ENCODE measurements at places on chromosomes 16 and 17. TPM values are rescaled to one million over a fixed set of nuclear protein-coding genes. Genes with fewer than 3 reads are reported as not detected.

DNA sequence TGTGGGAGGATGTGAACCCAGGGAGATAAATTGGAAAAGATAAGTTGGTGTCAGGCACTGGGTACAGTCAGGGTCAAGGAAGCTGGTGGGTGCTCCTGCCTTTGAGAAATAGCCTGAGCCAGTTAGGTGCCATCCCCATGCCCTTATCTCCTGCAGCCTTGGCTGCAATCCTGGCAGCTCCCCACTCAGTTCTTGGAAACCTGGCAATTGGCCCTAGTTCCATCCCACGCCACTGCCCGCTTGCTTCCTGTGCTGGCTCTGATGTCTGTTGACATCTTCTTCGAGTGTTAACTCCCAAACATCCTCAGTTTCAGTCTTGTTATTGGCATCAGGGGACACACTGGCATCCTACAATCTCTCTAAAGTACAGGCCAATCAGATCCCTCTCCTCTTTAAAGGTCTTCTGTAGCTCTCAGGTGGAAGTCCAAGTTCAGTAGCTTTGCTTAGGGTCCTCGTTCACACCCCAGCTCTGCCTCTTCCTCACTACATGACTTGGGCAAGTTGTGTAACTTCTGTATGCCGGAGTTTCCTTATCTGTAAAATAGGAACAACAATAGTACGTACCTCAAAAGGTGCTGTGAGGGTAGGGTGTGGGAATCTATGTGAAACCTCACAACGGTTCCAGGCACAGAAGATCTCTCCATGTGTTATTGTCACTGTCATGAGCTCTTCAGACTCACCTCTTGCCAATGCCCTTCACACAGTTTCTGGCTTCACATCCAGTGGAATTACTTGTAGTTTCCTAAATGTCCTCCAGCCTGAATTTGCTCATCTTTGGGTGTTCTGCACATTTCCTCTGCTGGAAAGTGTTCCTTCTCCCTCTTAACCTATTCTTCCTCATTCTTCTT is 13.5 kb upstream of the PRKAR1A start:
- DNase-seq: peak; percentile 24

GRCh38 chr16:52731219-52731875 is 184.4 kb upstream of the TOX3 start:
- DNase-seq: no peak

DNA sequence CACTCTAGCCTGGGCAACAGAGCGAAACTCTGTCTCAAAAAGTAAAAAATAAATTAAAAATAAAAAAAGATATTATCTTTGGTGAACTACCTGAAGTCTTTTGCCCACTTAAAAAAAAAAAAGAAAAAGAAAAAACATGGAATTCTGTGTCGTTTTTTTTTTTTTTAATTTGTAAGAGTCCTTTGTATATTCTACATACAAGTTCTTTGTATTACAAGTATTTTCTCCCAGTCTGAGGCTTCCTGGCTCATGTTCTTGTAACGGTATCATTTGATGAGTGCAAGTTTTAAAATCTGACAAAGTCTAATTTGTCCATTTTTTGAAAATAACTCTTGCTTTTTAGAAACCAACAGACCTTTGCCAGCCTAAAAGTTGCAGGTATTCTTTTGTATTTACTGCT is 12.2 kb upstream of the CBX2 start:
- DNase-seq: no peak

GRCh38 chr16:83253521-83253920 is 554.3 kb upstream of the HSBP1 start:
- DNase-seq: no peak

- no peak for DNase-seq
Measured at GRCh38 chr17:53722407-53722806, 100.3 kb upstream of the KIF2B start.

The MAF gene
- 345 TPM for total RNA-seq

DNA sequence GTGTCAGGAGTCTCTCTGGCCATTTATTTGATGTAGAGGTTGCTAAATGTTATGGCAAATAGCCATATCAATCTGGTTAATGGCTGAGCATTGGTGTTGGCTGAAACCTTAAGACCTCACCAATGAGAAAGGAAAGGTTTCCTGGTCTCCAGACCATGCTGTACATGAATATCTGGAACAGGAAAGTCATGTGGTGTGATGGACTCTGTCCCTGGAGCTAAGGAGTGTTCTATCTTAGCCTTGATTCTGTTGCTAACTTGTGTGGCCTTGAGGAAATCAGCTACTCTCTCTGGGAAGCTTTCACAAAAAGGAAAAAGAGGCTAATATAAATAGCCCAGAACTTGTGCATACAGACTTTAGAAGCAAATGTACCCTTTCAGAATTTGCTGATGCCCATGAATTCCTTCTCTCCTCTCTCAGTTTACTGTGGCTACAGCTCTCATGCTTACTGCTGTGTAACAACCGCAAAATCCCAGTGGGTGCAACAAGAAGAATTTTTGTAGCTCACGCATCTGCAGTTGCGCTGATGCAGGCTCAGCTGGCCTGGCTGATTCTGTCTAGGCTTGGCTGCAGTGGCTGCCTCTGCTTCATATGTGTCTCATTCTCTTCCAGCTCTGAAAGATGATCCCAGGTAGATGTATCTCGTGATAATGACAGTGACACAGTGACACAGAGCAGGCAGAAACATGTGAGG is 287.5 kb downstream of the NPIPA8 start:
- DNase-seq: no peak

The SULT1A2 gene
- not detected for total RNA-seq

The PIMREG gene
- total RNA-seq: 16.9 TPM

GRCh38 chr17:50803676-50804075 is 31.7 kb upstream of the WFIKKN2 start:
- no peak for DNase-seq

DNA sequence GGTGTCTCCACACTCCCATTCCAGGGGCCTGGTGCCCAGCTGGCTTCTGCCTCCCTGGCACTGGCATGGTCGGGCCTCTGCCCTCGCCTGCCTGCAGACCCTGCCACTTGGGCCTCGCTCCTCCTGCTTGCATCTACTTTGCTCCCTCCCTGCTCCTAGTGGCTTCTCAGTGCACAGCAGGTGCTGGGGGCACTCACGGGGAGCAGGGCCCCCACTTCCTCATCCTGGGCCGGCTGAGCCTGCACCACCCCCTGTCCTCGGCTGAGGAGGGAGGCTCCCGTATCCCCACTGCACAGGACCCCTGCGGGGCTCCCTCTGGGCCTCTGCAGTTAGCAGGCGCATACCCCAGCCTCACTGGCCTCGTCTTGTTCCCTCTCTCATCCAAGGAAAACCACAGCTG is 35.2 kb downstream of the CIBAR2 start:
- no peak for DNase-seq

The C16orf92 gene
- total RNA-seq: not detected

The MYADML2 gene
- total RNA-seq: not detected

GRCh38 chr17:51371732-51372151 is 111.4 kb downstream of the UTP18 start:
- peak; percentile 70 for DNase-seq

- no peak for DNase-seq
Measured at GRCh38 chr17:59431601-59432000, 100.1 kb downstream of the YPEL2 start.

- peak; percentile 65 for DNase-seq
Measured at GRCh38 chr17:65039336-65039988, 17.1 kb downstream of the GNA13 start.

The KRTAP2-3 gene
- total RNA-seq: not detected

The CMTM2 gene
- 0.45 TPM for total RNA-seq

GRCh38 chr17:70217571-70217970 is 48.2 kb downstream of the KCNJ2 start:
- no peak for DNase-seq

- DNase-seq: no peak
Measured at GRCh38 chr17:40312131-40312731, 3.3 kb downstream of the RARA start.

The CLDN9 gene
- not detected for total RNA-seq

GRCh38 chr17:12673788-12674187 is 8.1 kb downstream of the MYOCD start:
- no peak for DNase-seq

DNA sequence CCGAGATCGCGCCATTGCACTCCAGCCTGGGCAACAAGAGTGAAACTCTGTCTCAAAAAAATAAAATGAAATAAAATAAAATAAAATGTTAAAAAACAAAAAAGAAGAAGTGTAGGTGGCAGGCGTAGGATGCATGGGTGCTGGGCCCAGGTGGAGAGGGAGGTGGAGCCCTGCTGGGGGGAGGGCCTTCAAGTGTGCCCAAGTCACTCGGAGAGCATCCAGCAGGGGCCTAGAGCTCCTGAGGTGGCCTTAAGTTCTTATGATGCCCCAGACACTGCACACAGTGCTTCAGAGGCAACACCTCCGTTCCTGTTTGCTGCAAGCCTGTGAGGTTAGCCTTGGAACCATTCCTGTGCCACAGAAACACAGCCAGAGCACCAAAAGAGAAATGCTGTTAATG is 23.2 kb downstream of the IL4R start:
- no peak for DNase-seq

The CCDC144A gene
- 5.4 TPM for total RNA-seq

- no peak for DNase-seq
Measured at GRCh38 chr17:42675965-42676423, 800 bp downstream of the PLEKHH3 start.

DNA sequence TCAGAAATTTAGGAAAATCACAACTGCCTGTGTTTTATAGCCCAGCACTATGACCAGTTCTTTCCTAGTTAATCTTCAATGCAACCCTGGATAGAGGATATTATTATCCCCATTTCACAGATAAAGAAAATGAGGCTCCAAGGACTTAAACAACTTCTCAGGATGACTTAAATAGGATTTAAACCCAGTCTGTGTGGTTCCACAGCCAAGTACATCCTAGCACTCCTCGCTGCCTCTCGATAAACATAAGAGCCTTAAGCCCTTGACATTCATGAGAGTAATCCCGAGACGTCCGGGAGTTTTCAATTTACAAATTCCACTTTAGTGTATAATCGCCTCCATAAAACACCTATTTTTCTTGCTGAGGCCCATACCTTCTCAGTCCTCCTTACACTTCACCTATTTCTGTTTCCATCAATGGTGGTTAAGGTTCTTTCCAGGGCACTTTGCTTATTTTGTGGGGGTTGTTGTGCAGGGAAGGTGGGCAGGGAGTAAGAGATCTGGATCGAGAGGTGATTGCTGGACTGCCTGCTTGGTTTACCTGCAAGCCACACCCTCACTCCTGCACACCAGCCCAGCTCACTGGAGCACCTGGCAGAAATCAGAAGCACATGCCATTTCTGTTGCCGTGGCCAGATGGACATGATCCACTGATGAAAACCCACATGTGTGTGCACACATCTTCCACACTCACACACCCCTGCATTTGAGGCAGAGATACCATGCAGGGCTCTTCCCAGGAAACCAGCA is 50.5 kb downstream of the ASIC2 start:
- no peak for DNase-seq

The CCL1 gene
- total RNA-seq: 0.67 TPM

DNA sequence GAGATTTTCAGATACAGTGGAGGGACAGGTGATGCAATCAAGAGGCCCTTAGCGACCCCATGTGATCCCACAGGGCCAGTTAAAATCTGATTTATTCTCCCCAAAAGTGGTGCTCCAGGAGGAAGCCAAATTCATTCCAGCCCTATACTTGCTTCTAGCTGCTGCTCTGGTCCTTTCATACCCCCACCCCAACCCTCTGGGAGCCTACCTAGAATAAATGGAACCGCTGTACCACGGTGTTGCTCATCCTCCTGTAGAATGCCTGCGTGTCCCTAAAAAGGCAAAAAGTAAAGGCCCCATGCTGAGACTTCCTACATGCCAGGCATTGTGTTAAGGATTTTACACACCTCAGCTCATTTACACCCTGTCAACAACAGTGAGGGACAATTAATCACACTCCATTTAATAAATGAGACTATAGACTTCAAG is 2.0 kb upstream of the RASL10B start:
- no peak for DNase-seq

GRCh38 chr17:1732833-1733321 is 8.4 kb downstream of the WDR81 start:
- DNase-seq: no peak

DNA sequence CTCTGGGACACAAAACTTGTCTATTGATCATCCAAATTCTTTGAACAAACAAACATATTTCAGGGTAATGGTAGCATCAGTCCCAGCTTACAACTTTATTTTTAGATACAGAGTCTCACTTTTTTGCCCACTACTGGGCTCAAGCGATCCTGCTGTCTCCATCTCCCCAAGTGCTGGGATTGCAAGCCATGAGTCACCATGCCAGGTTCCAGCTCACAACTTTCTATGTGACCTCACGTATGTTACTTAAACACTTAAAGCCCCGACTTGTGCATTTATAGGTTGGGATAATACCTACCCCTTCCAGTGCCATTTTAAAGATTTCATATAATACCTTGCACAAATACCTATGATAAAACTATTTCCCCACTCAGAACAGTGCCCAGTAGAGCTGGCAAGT is 42.0 kb upstream of the KSR1 start:
- no peak for DNase-seq

DNA sequence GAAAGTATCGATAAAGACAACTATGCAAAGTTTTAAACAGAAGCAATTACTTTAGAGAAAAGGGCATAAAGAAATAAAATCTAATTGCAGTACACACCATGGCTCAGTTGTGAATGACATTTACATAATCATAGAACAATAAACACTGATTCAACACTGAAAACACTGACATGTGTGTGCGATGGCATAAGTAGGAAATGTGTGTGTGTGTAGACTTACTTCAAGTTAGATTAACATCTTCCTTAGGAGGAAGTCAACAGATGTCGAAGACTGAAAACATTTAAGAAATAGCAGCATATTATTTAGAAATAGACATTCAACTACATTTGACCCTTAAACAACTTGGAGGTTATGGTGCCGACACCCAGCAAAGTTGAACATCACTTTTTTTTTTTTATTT is 172.4 kb downstream of the STX8 start:
- no peak for DNase-seq

- DNase-seq: no peak
Measured at GRCh38 chr16:69404275-69404805, 18.5 kb upstream of the TERF2 start.

The HEATR3 gene
- total RNA-seq: 17.6 TPM

DNA sequence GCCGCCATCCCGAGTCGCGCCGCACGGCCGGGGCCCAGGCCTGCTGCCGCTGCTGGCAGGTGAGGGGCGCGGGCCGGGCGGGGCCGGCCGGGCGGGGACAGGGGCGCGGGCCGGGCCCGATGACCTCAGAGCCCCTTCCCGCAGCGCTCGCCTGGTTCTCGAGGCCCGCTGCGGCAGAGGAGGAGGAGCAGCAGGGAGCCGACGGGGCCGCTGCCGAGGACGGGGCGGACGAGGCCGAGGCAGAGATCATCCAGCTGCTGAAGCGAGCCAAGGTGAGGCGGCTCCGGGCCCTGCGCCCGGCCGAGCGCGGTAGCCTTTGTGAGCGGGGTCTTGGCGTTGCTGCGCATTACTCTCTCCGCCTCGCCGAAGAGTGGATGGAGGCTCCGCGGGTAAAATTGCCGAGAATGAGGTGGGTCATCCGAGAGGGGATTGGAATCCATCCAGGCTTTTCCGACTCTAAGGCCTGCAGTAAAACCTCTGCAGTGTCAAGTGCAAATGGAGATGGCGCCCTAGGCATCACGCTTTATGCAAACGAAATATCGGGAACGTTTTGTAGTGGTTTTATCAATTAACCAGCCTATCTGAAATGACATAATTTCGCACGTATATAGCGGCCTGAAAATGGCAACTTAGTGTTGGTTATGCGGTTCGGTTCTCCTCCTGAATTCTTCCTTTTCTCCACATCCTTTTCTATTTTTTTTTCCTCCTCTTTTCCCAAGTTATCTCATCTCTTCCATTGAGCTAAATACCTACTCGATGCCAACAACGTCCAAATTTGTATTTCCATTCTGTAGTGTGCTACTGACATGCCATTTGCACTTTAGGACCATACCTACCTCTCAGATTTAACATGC is 577 bp downstream of the TTC19 start:
- DNase-seq: no peak

The TBC1D3D gene
- 0.24 TPM for total RNA-seq

The CES3 gene
- 3.0 TPM for total RNA-seq

The SMTNL2 gene
- not detected for total RNA-seq

The ITGB3 gene
- total RNA-seq: not detected

Measured in activated CD4-positive, alpha-beta memory T cell treated with anti-CD3 and anti-CD28 coated beads for 36 hours (primary cell).